ENCODE measurements at places on chromosomes 1 and 21.

- no peak for DNase-seq
Observed at GRCh38 chr1:157856538-157856937, 14.9 kb upstream of the CD5L start.

DNA sequence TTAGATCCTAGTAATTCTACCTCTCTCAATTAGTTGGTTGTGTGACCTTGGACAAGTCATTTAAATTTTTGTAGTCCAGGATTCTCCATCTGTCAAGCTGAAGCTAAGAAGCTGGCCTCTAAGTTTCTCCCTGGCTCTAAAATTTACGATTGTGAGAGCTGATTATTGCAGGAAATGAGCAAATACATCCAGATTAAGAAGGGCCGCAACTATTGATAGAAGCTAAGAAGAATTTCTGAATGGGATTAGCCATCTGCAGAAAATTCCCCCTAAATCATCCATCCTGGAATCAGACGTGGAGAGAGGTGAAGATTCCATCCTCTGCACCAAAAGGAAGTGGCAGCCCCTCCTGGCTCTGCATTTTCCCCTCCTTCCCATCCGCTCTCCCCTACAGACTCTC is 55.0 kb downstream of the HIVEP3 start:
- DNase-seq, result no peak

GRCh38 chr1:157181258-157181657 is 43.1 kb upstream of the ETV3 start:
- no peak for DNase-seq

DNA sequence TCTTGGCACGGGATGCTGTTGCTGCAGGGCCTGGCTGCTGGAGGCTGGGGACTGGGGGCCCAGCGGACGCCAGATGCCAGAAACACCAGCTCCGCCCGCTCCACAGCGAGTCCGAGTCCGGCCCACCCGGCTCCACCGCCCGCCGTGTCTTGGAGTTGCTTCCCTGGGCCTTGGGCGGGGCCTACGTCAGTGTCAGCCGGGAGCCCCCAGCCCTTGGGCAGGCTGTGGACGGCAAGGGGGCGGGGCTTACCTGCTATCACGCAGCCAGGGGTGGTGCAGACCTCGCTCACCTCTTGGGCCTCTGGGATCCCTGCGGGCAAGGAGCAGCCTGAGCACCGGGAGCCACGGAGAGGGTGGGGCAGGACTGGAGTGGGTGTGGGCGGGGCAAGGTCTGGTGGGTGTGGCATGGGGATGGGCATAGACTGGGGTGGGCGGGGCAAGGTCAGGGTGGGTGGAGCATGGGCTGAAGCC is 21.8 kb downstream of the MMEL1 start:
- DNase-seq, result no peak

DNA sequence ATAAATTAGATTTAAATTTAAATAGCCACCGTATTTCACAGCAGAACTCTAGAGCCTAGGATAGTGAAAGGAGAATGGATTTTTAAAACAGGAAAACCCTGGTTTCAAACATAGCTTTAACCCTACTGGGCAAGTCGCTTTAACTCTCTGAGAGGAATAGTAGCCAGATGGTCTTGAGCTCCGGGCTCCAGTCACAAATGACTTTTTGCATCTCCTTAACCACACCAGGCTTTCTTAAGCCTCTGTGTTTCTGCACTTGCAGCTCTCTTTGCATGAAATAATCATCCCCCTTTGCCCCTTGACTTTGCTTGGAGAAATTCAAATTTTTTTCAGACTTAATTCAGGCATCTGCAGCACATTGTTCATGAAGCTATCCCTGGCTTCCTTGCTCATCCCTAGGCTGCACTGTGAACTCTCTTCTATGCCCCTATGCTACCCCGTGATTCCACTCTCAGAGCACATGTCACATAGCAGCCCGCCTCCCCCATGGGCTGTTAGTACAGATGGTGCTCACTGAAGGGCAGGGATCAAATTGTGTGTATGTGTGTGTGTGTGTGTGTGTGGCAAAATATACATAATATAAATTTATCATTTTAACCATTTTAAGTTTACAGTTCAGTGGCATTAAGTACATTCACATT is 68.8 kb upstream of the DAB1 start:
- DNase-seq, result no peak

DNA sequence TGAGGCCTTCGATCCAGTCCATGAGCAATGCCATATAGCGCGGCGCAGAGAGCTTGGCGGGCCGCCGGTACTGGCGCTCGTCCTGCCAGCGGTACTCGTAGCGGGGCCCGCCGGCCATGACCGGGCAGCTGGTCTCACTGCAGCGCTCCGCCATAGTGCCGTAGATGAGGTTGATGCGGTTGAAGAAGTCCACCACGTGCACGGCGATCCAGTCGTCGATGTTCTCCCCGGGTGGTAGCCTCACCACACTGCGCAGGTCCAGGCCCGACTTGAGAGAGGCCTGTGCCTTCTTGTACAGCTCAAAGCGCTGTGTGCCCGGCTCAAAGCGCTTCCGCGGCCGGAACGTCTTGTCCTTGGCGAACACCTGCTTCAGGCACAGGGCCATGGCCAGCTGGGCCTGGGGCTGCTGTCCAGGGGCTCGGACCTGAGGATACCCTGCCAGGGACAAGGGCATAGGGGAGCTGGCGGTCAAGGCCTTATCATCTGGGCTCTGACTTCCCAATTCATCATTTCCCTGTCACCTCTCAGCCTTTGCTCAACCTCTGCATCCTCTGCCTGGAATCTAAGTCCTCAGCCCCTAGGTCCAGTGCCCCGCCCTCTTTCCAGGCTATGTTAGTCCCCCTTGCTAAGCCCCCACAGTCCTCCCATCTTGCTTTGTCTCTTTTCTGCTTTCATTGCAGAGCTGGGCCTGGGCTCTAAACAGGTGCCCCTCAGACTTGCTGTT is 3.5 kb downstream of the MOB3C start:
- no peak for DNase-seq

DNA sequence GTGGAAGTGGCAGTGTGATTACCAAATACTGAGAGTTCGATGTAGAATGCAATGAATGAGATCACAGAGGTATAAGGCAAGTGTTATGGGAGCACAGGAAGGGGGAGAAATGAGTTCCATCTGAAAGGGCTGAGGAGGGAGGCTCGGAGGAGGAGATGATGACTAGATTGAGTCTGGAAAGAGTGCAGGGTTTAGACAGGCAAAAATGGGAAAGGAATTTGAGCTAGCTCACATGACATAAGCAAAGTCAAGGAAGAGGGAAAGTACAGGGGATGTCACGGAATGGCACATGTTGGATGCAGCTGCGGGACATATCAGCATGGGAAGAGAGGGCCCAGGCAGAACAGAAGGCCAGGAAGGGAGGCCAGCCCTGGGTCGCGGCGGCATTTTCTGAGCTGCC is 132.7 kb downstream of the RUNX1 start:
- DNase-seq, result no peak

- no peak for DNase-seq
Observed at GRCh38 chr1:108120163-108120562, 80.0 kb downstream of the SLC25A24 start.

GRCh38 chr1:6396998-6397397 is 3.4 kb upstream of the ACOT7 start:
- no peak for DNase-seq
